Body of pancreas (tissue), 4 donors: ENCODE measurements at places on chromosomes 2 and 18.
A peak's percentile ranks its signal among the peaks of the same experiment; 100 is the strongest.

DNA sequence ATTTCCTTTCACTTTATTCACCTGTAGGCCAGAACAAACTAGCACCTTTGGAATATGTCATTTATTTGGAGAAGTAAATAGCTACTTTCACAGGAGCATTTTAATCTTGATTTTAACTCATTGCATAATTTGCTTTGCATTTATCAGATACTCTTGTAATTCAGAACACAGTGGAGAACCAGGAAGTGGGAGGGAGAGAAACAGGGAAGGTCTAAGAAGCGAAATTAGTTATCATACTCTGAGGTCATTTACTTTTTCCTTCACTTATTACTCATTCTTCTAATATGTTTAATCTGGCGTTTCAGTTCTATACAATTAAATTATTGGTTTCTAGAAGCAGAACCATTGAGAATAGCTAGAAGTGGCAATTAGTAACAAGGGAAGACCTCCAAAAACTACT is 20.7 kb downstream of the RBM44 start:
- DNase-seq, result no peak

DNA sequence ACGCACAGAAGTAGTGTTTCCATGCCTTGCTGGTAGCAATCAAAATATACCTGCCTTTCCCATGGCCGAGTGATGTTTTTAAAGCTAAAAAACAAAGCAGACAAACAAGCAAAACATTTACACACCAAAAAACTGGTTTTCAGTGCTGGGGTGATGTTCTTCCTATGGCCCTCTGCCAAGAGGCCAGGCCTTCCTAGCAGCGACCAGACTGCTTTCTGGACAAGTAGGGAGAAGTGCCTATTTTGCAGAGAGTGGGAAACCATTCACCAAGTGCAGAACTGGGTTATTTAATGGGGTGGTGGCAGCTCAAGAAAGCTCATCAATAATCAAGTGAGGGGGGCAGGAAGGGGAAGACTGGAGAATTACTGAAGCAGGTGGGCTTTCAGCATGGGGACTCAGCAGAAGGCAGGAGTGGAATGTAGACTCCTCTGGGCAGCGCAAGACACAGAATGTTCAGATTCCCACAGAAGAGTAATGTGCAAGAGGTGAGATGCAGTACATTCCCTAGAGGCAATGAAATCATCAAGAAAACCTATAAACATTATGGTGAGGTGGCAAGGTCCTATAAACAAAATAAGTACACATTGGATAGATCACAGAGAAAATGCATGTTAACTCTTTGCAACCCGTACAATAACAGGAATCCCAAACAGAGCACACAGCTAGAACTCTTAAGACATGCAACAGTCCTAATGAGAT is 44.0 kb downstream of the CPO start:
- DNase-seq, result no peak

DNA sequence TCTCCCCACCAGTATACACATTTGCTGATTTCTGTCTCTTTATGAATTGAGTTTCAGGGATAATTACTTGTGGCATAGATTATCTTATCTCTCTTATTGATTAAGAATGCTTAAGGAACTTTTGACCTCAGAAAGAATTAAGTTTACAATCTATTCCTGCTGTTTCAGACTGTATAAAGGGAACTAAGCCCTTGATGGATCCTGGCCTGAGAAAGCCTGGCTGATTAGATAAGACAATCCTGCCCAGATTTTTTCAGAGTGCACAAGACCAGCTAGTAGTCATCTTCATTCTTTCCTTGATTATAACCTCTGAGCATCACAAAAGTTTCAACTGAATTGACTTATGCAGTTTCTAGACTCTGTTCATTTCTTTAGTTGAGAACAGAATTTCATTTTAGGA is 22.7 kb upstream of the TFPI start:
- DNase-seq, result no peak

- no peak for DNase-seq
These were observed 309.5 kb upstream of the HS6ST1 start for GRCh38 chr2:128628206-128628605.

DNA sequence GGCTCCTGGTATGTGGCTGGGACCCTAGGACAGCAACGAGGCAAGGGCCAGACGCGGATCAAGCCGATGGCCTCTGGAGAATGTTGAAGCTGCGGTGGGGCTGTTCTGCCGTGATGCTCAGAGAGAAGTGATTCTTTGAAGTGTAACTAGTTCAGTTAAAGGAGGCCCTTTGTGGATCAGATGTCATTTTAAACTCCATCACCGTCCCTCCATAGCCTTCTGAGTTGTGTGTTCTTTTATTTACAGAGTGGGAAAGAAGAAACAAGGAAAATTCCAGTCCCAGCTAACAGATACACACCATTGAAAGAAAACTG is 403 bp downstream of the PNO1 start:
- no peak for DNase-seq

DNA sequence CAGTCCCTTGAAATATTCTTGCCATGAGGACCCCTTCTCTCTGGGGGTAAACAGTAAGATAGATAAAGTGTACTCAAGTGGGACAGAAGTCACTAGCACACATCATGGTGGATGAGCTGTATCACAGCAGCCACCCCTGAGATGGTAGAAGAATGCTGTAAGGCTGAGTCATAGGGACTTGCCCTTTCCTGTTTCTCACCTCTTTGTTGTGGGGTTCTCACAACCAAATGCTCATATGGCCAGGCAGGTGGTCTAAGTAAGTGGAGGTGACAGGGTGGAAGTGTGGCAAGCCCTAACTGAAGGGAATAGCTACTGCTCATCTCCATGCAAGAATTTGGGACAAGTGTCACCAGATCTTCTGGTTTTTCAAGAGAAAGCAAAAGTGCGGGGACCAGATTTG is 202.7 kb upstream of the SLC14A2 start:
- DNase-seq, result no peak

- DNase-seq, result no peak
These were observed 272.7 kb downstream of the SS18 start for GRCh38 chr18:25817546-25818237.

DNA sequence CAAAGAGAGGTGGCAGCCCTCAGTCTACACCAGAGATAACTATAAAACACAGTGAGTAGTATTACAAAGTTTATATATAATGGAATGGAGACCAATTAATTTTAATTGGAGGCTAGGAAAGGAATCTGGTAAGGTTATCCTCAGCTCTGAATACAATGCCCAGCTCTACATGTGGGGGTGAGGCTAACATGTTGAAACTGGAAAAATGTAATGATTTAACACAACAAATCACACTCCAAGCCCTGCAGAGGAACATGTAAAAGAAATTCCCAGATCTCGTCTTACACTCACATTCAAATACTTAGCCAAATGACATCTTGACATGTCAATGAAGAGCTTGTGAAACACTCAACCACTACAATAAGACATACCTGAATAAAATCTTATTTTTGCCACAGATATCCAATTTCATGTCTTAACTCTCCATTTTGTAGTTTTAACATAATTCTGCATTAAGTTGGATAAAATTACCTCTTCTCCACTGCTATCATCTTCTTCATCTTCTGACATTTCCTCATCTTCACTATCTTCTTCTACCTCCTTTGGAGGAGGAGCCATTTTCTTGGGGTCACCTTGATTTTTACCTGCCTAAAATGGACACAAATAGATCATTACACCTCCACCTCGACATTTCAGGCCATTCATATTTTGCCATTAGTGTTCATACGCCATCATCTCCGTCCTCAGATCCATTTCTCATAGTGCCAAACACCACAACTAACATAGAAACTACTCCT is 1.4 kb downstream of the NCL start:
- no peak for DNase-seq

GRCh38 chr2:114651933-114652332 is 209.5 kb downstream of the DPP10 start:
- no peak for DNase-seq

GRCh38 chr2:158486970-158487325 is 30.2 kb downstream of the PKP4 start:
- DNase-seq, result no peak

GRCh38 chr2:101430156-101430555 is 42.9 kb upstream of the CREG2 start:
- DNase-seq, result no peak

DNA sequence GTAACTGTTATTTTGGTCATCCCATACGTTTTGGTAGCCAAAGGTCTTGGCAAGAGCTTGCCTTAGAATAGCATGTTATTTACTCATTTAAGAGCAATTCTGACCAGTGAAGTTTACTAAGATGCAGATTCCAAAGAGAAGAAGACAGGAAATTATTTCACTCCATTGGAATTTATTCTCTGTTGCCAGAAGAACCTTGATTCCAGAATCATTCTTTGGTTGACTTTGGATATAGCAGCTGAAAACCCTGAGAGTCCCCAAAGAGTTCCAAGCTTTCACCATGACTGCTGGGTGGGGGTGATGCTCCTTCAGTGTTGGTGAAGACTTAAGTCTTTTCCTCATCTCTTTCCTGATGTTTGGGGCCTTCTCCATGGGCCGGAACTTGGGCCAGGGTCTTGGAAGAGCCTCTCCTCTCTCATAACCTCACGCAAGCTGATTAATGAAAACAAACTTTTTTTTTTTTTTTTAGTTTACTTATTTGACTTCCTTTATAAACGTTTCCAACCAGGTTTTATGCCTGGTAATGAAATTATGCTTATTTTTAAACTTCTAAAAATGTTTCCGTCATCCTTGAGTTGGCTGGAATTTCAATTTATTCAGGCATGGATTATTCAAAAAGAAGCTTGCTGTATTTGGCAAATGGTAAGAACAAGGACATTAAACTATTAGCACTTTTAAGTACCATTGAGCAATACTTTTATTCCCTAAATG is 192.0 kb downstream of the MTX2 start:
- DNase-seq, result no peak

DNA sequence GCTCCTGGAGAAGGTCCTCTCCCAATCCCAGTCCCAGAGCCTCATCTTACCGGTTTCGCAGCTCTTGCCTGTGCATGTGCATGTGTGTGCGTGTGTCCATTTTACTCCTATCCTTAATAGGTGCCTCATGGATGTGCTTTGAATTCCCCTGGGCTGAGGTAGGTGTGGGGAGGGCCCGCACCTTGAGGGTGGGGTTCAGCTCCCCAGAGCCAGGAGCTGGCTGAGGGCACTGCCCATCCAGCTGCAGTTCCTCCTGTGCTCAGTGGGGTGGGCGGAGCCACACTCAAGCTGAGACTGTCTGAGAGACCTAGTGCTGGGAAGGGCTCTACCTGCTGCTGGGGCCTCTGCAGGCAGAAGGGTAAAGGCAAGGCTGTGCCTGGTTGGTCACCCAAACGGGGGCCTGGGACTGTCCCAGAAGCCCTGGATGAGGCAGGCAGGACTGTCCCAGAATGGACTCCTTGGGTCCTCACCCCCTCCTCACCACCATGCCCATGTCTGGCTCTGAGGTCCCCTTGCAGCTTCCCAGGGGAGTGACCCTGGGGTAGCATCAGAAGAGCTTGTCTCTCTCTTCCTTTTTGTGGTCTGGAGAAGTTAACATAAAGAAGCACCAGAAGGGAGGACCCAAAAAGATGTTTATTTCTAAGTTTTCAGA is 8.9 kb downstream of the GDF7 start:
- DNase-seq, result peak; percentile 57

DNA sequence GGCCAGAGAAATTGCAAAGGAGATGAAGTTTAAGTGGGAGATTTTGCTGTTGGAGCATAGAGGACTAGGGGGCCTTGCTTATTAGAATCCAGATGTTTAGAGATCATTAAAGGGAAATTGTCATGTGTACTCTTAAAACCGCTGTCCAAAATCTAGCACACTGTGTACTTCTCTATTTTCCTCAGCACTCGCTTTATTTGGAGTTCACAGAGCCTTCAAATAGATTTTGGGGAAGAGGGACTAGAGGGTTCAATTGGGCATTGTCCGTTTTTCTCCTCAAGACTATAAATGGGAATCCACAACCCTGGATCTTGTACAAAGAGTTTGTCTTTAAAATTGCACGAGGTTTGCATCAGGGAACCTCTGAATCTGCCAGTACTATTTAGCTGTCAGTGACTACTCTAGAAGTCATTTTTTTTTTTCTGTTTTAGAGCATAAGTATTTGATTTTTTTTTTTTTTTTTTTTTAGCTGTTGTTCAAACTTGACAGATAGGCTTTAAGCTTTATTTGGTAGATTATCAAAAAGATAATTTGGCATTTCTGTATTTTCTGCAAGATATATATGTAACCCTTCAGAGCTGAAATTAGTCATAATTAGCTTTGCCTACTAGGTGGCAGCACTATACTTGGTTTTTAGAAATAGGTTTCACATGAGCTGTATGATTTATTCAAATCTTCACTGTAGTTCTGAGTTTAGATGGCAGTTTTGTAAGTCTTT is 14.2 kb downstream of the PMS1 start:
- DNase-seq, result no peak

DNA sequence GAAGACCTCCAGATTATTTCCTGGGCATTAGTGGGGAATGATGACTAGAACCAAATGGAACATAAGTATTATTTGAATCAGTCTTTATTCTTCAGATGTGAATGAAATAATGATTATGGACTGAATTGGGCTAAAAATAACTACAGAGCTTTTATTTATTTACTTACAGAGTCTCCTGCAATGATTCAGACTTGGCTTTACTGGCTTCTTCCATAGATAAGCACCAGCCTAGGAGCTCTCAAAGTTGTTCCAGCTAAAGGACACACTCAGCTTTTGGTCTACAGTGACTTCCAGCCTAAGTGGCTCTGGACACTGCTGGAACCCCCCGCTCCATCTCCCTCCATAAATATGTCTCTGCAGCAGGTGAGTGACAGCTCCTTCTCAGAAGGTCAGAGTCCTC is 24.3 kb upstream of the ARHGAP25 start:
- DNase-seq, result no peak

GRCh38 chr2:22478329-22478728 is 906.6 kb upstream of the KLHL29 start:
- DNase-seq, result no peak

GRCh38 chr2:86633155-86633651 is 9.5 kb upstream of the RNF103 start:
- peak; percentile 47 for DNase-seq

GRCh38 chr2:224584111-224584784 is 915 bp downstream of the CUL3 start:
- peak; percentile 29 for DNase-seq

DNA sequence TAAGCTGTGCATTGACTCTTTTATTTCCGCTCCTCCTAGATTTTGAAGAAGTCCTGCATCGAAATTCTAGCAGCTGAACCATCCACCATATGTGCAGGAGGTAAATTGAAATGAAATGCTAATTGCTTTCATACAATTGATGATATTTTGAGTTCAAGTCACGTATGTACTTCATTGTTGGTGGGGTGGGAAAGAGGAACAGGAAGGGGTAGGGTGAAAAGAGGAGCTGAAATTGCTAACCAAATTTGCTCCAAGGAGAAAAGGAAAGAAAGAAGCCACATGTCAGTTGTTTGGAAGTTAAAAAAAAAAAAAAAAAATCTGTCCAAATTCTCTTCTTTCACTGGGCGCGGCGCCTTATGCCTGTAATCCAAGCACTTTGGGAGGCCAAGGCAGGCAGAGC is 77.8 kb downstream of the ANTXR1 start:
- DNase-seq, result no peak

GRCh38 chr2:98460573-98461497 is 16.2 kb downstream of the INPP4A start:
- peak; percentile 8 for DNase-seq

- DNase-seq, result no peak
These were observed 21.0 kb downstream of the MERTK start for GRCh38 chr2:111919365-111919764.

GRCh38 chr2:224062481-224063297 is 23.6 kb upstream of the SERPINE2 start:
- DNase-seq, result no peak
